Stimulated activated CD4-positive, alpha-beta T cell treated with anti-CD3 and anti-CD28 coated beads, Interleukin-1b, Interleukin-23, amount 100 ng/mL, for 48 hours (primary cell): ENCODE measurements at places on chromosomes 5 and 9.

- peak; percentile 9 for DNase-seq
Observed at GRCh38 chr5:132777209-132778069, at the start of gene SEPTIN8. Gene SEPTIN8 (minus strand): TSS chr5:132777239. CDS start chr5:132777137, 102 bp downstream.

- no peak for DNase-seq
Observed at GRCh38 chr5:178111925-178112324, 1.4 kb upstream of the N4BP3 start.

DNA sequence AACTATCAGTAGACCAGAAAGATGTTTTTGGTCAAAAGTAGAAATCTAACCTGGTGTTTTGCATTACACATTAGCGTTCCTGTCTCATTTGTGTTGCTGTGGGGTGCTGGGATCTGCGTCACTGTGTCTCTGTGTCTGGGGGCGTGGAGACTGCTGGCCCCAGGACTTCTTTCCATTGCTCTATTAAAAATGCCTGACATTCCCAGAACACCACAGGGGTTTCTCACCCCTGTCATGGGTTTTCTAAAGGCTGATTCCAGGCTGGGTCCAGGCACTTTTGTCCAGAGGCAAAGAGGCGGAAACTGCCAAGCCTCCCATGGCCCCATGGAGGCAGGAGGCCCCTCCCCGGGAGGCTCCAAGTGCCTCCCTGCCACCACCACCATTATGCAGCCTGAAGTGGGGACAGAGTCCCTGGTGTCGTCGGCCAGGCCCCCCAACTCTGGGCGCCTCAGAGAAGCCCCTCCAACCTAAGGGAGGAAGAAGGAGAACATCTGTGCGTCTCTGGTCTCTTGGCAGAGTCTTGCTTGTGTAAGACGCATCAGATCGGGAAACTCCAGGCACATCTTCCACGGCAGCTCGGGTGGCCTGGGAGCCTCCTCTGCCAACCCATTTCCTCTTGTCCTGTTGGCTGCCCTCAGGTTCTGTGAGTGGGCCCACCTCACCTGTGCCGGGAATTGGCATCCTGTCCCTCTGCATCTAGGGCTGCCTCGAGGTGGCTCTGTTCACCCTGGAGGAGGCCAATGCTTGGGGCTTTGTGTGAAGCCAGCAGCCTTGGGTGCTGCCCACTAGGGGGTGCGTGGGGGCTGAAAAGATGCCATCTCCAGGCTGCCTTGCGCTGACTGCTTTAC lies 13.8 kb upstream of the PLEKHG4B start:
- peak; percentile 26 for DNase-seq

DNA sequence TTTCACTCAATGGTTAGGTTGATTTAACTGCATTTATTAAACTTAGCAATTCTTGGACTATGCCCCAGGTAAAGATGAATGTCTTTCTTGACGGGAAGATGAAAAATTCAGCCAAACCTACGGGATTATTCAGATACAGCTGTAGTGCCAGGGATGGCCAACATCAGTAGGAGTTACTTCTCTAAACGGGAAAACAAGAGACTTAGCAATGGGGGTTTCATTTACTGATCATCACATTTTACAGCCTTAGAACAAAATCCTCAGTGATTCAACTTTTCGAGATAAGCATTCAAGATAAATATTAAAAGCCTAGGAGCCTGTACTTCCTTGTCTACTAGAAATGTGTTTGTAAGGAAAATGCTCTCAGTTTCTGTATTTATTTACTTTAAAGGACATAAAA lies 46.1 kb downstream of the S1PR3 start:
- no peak for DNase-seq
